ENCODE measurements at places on chromosomes 5 and 9.

DNA sequence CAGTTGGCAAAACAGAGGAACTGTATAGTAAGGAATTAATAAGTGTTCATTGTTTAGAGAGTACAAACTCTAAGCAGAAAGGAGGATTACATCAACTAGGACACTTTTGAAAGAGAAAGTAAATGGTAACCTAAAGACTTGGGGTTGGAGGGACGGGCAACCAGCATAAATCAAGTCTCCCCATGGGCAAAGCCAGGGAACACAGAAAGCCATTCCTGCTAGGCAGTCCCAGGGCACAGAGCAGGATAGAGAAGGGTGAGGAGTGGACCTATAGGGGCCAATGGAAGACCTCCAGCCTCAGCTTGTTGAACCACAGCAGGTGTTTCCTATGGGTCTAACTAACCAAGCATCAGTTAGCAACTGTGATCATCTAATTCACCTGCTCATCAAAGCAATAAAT is 9.2 kb upstream of the ERAP1 start:
- no peak for DNase-seq

DNA sequence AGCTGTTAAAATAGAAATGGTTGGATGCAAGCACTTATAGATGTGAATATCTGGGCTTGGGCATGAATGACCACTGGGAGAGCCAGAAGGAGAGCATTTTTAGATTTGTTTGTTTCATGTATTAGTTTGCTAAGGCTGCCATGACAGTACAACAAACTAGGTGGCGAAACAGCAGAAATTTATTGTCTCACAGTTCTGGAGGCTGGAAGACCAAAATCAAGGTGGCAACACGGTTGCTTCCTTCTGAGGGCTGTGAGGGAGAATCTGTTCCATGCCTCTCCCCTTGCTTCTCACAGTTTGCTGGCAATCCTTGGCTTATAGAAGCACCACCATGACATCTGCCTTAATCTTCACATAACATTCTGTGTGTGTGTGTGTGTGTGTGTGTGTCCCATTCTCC is 20.2 kb upstream of the CDC23 start:
- DNase-seq: no peak

- peak; percentile 69 for DNase-seq
Observed at GRCh38 chr5:147857302-147858129, 21.0 kb upstream of the SCGB3A2 start.

DNA sequence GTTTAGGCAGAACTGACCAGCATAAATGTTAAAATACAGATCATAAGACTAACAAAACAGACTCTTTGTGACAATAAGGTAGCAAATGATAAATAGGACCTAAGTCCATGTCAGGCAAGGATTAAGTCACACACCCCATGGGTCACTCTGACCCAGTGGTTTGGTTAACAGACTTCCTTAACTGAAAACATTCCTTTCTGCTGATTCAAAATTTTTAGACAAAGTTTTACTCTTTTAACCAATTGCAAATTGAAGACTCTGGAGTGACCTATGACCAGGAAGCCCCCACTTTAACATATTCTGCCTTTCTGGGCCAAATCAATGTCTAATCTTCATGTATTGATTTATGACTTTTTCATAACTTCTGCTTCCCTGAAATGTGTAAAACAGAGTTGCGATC is 4.9 kb upstream of the NXNL2 start:
- DNase-seq: no peak

DNA sequence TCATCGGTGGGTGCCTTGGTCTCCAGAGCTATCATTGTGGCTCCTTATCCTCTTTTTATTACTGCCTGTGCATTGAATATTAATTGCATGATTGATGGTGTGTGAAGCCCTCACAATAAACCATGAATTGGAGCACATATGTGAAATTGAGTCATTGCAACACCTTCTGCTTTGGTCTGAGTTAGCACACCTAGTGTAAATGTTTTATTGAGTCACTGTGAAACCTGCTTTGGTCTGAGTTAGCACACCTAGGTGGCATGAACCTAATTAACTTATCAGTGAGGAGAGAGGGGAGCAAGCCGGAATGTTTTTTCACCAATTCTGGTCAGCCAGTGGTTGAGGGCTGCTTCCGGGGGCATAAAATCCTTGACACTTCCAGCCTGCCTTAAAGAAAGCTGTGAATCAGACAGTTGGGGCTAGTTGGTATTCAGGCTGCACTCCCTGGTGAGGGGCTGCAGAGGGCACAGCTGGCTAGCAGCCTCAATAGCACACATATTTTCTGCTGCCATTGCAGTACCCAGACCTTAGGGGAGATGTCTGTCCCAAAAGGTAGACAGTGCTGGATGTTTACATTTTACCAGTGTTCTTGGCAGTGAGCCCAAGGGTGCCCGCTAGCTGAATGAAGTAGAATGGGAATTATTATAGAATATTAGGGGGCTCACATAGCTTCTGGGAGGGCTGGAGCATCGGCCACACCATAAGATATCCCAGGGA is 76.5 kb upstream of the GOLM1 start:
- no peak for DNase-seq

- no peak for DNase-seq
Observed at GRCh38 chr9:23375511-23375910, 450.5 kb downstream of the ELAVL2 start.

- peak; percentile 34 for DNase-seq
Observed at GRCh38 chr5:54902791-54903473, 82.5 kb downstream of the ESM1 start.

- DNase-seq: no peak
Observed at GRCh38 chr9:27471789-27472188, 52.3 kb upstream of the IFNK start.

DNA sequence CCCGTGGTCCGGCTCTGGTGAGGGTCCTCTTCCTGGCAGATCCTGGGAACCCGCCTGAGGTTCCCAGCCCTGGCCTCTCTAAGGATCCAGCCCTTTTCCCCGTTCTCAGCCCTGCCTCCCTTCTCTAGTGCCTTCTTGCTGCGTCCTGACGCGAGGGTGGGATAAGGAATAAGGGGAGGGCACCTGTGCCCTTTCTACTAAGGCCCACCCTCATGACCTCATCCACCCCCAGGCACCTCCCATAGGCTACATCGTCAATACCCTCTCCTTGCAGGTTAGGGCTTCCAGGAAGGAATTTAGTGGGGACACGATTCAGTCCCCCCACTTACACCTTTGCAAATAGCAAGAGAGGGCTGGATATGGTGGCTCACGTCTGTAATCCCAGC is 10.7 kb upstream of the DIPK1B start:
- DNase-seq: no peak

- peak; percentile 8 for DNase-seq
Observed at GRCh38 chr5:168057905-168058304, 233.5 kb upstream of the WWC1 start.

- peak; percentile 54 for DNase-seq
Observed at GRCh38 chr9:122580360-122580759, 2.8 kb downstream of the OR1L8 start.

- no peak for DNase-seq
Observed at GRCh38 chr9:126000256-126000655, 253.1 kb downstream of the PBX3 start.

DNA sequence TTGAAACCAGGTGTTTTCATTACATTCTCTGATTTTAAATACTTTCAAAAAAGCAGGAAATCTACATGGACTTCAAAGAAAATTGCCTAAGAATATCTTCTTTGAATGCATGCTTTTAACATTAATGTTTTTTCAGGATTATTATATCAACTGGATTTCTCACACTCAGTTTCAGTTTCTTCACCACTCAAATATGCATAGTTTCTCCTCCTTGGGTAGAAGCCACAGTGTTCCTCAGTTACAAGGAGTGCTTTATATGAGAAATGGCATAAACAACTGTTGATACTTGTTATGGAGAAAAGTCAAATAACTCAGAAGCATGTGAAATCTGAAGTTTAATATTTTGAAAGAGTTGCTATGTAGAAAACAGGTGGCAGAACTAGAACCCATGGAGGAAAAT is 196.9 kb downstream of the DMRTA1 start:
- no peak for DNase-seq

DNA sequence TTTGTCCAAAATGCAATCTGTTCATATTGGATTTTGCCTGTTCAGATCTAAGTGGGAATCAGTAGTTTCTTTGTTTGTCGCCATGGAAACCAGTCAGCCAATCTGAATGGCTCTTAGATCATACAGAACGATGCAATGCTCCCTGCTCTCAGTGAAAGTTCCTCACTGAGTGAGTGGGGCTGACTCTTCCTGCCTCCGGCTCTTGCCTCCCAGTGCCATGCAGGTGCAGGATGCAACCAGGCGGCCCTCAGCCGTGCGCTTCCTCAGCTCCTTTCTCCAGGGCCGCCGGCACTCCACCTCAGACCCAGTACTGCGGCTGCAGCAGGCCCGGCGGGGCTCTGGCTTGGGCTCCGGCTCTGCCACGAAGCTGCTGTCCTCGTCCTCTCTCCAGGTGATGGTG is at the start of gene PTPDC1:
PTPDC1 (plus strand) TSS at position 151 of the 400 bp plus-strand sequence; CDS start at position 218, 67 bp downstream.
- peak; percentile 52 for DNase-seq

GRCh38 chr5:95317687-95318086 is 32.8 kb upstream of the MCTP1 start:
- DNase-seq: no peak

DNA sequence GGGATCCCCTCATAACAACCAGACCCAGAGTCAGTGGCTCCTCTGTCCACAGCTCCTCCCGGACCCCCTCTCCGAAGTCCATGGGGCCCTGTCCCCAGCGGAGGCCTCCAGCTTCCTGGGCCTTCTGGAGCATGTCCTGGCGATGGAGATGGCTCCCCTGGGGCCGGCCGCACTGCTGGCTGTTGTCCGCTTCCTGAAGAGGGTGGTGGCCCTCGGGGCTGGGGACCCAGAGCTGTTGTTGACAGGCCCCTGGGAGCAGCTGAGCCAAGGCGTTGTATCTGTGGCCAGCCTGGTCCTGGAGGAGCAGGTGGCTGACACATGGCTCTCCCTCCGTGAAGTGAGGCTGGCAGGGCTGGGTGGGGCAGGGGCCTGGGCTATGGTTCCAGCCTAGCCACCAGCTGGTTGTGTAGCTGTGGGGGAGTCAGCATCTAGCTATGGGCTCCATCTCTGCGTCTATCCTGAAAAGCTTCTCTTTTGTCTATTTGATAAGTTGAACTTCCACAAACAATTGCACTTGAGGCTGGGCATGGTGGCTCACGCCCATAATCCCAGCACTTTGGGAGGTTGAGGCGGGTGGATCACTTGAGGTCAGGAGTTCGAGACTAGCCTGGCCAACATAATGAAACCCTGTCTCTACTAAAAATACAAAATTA is 4.7 kb downstream of the ADGRD2 start:
- no peak for DNase-seq

DNA sequence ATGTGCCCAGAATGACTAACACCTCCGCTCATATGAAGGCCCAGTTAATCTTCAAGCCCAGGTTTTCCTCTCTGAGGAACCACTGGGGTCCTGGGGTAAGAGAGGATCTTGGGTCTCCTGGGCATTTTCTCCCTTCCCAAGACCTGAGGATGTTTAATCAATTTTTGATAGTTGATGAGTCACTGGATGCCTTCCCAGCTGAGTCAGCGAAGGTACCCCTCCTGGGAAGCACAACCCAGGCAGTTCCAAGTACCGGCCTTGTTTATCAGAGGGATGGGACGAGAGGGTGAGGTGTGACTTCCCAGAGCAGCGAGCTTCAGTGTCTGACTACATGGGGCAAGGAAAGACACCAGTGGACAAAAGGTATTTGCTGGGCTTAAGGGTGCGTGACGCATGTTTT is 119.6 kb upstream of the IL12B start:
- no peak for DNase-seq

DNA sequence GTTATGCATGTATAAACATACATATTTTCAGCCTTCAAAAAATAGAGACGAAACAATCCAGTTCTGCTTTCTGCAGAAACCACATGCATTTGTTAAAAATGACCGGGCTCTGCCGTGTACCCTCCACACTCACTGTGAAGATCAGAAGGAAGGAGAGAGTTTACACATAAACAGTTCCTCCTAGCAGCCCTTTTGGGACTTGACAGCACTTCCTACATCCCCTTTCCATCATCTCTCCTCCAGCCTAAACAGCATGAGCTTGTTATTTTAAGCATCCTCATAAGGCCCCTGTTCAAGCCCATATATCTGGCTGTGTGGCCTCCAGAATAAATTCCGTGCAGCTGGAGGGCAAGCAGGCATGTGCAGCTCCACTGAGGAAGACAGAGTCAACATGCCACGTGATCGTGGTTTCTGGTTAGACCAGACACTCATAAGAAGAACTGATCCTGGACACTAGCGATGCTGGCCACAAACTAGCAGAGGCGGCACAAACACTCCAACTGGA is 42.2 kb downstream of the NIPAL4 start:
- DNase-seq: peak; percentile 44

- no peak for DNase-seq
Observed at GRCh38 chr5:181008136-181008535, 19.5 kb downstream of the BTNL3 start.

DNA sequence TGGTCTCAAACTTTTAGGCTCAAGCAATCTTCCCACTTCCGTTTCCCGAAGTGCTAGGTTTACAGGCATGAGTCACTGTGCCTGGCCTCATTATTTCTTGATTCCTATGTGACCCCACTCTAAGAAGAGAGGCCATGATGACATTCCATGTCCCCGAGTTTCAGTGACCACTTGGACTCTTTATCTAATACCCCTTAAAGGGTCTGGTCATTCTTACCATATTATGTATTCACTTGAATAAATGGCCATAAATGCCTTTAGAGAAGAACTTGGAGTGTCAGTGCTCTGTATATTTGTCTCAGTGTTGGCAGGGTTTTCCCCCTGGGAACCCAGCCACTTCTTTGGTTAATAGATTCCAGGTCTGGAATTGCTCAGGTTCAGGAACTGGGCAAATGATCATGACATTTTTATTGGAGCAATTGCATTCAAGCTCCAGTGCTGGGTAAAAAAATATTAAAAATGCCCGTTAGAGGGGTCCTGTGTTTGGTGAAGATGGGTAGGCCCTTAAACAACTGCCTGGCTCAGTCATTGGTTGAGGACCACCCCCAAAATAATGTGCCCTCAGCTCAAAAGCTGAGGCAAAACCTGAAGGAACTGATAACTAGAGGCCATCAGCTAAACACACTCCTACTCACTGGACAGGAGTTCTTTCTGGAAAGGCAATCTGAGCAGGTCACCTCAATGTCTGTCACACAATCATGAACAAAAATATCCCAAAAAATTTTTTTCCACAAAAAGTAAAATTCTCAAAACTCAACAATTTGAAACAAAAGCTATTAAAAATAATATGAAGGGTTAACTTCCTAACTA is 186.6 kb upstream of the ZNF608 start:
- no peak for DNase-seq

GRCh38 chr5:150778517-150779396 is at the start of gene SMIM3:
SMIM3 (plus strand) TSS chr5:150778757; CDS start chr5:150795441, 16,684 bp downstream.
- DNase-seq: peak; percentile 83

DNA sequence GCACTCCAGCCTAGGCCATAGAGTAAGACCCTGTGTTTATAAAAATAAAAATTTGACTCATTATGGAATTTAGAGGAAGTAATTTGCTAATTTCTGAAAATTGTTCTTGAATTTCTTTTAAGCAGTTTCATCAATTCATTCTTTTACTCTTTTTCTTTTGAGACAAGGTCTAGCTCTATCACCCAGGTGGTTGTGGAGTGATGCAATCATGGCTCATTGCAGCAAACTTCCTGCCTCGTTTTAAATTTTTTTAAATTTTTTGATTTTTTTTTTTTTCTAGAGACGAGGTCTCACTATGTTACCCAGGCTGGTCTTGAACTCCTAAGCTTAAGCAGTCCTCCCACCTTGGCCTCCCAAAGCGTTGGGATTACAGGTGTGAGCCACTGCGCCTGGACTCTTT is 3.1 kb upstream of the CAMLG start:
- peak; percentile 38 for DNase-seq

- DNase-seq: peak; percentile 27
Observed at GRCh38 chr9:110691002-110691549, 22.5 kb downstream of the MUSK start.

- no peak for DNase-seq
Observed at GRCh38 chr9:111147041-111147440, 108.8 kb upstream of the LPAR1 start.

Data from hematopoietic multipotent progenitor cell treated with erythropoietin and hydrocortisone succinate and interleukin-3 and kit ligand, for 6 days (in vitro differentiated cells).